B cell (primary cell): ENCODE measurements at places on chromosomes 5 and 9.

- no peak for DNase-seq
Measured at GRCh38 chr9:12993466-12993865, 218.6 kb downstream of the LURAP1L start.

GRCh38 chr5:127813633-127814587 is 110.7 kb downstream of the CCDC192 start:
- no peak for DNase-seq

GRCh38 chr5:81700166-81700565 is 50.7 kb downstream of the SSBP2 start:
- DNase-seq: no peak

- no peak for DNase-seq
Measured at GRCh38 chr9:37801287-37801850, 772 bp downstream of the DCAF10 start.

DNA sequence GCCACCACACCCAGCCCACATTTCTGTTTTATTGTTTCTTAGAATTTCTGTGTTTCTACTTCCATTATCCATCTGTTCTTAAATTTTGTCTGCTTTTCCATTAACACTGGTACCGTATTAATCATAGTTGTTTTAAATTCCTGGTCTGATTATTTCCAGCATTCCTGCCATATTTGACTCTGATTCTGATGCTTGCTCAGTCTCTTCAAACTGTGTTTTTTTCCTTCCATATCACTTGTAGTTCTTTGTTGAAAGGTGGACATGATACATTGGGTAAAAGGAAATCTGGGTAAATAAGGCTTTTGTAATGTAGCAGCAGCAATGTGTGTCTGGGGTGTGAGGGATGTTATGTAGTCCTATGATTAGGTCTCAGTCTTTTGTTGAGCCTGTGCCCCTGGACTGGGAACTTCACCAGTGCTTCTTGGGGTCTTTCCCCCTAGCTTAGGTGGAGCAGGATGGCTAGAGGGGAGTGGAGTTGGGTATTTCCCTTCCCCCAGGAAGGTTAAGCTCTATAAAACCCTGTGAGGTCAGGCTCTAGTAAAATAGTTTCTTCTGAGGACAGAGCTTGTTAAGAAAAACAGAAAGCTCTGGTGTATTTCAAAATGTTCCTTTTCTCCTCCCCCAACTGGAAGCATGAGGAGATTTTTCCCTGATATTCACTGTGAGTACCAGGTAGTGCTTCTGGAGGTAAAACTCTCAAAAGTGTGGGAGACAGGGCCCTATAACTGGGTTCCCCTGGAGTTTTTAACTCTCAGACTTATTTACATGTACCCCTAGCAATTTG is 10.1 kb upstream of the TMOD1 start:
- DNase-seq: no peak

DNA sequence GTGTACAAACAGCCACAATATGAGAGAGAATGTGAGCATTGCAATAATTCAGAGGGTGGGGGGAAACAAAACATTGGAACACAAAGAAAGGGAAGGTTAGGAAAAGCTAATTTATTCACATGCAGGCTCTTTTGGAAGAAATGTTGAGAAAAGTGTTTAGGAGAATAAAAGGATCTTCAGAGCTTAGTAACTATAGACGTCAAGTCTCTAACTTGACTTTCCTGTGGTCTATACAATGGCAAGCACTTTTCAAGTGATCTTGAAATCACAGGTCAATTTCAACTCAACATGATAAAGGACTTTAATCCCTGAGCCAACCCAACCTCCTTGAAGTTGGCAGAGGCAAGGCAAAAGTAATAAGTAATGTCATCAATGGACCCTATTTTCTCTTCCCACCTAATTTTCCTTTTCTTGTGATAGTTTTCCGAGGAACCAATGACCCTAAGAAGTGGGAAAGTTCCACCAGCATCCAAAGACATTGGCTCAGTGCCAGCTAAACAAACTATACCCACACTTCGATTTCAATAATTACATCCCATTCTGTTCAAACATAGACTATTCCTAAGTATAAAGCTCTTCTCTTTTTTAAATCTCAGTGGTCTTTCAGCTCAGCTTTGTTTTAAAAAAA is 23.7 kb downstream of the RFK start:
- no peak for DNase-seq

DNA sequence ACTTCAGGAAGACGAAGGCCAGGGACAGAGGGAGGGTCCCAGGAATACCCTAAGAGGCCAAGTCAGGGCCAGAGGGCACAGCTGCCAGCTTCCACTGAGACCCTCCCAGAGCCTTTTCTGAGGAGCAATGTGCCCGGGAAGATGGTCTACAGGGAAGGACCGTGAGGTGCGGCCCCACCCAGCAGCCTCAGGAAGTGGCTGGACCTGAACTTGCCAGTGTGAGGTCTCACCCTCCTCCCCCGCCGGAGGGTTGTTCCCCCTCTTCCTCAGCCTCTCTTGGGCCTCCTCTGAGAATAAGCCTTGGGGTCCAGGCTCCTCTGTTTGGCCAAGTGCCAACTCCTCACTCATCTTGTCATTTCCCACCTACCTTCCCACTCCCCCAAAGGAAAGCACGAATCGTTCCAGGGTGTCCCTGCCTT is 13.4 kb upstream of the SLC25A51 start:
- DNase-seq: no peak

DNA sequence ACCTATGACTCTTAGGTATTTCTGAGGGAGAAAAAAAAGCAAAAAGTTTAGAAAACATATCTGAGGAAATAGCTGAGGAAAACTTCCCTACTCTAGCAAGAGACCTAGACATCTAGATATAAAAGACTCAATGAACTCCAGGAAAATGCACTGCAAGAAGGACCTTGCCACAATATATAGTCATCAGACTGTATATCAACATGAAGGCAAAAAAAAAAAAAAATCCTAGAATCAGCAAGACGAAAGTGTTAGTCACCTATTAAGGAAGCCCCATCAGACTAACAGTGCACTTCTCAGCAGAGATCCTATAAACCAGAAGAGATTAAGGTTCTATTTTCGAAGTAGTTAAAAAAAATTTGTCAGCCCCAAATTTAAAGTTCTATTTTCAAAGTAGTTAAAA is 166.2 kb downstream of the TMEM38B start:
- DNase-seq: no peak

- no peak for DNase-seq
Measured at GRCh38 chr5:87411586-87411972, 1.2 kb downstream of the CCNH start.

- no peak for DNase-seq
Measured at GRCh38 chr9:94056442-94056974, 27.8 kb upstream of the PTPDC1 start.

- no peak for DNase-seq
Measured at GRCh38 chr5:94181895-94182294, 436.5 kb downstream of the KIAA0825 start.

- DNase-seq: no peak
Measured at GRCh38 chr9:99807956-99808355, 13.7 kb upstream of the NR4A3 start.

GRCh38 chr5:43981556-43981955 is 378.6 kb downstream of the NNT start:
- no peak for DNase-seq

DNA sequence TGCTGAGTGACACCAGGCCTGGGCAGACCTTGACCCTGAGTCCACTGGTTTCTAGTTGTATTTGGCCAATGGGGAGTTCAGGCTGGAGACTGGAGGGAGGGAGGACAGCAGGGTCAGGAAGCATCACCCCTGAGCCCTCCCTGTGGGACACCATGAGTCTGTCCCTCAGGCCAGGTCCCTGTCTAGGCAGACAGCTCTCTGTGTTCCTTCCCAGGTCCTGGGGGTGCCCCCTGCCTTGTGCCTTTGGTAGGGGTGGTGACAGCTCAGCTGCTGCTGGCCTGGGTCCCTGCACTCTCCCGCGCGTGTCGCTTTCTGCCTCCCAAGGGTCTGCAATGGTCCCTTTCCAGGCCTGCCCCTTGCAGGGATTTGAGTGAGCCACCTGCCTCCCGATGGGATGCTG is 125.5 kb downstream of the OLFM1 start:
- DNase-seq: no peak

DNA sequence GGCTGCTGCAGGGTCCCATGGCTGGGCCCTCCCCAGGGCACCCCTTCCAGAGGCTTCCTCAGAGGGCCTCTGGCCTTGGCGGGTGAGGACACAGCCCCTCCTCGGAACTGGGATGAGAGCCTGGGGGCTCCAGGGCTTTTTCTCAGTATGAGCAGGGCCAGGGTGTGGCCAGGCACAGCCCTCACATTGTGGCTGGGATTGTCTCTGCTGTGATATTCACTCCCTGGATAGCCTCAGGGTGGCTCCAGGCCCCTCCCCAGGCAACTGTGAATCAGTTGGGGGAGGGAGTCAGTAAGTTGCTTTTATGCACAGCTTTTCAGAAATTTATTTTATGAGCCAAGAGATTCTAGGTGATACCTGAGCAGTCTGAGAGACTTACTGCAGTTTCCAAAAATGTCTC is 135.7 kb downstream of the CACNA1B start:
- no peak for DNase-seq

- no peak for DNase-seq
Measured at GRCh38 chr9:35646153-35646532, 4.6 kb downstream of the SIT1 start.

DNA sequence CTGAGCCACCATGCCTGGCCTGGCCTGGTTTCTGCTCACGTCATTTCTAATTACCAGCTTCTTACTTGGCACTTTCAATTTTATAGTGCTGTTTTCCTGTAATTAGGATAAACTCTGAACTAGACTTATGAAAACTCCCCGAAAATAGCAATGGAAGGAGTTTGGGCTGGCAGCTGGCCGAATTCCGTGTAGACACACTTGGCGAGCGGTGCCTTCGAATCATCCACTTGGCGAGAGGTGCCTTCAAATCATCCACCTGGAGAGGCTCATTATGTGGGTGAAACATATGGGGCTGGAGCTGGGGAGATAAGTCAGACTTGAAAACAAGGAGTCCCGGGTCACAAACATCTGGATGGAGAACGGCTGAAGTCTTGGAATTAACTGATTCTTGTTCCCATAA is 203.7 kb downstream of the ROR2 start:
- DNase-seq: no peak

GRCh38 chr5:163248871-163249270 is 188.5 kb upstream of the CCNG1 start:
- no peak for DNase-seq

GRCh38 chr5:63648376-63648775 is 313.9 kb downstream of the HTR1A start:
- no peak for DNase-seq
